Activated naive CD4-positive, alpha-beta T cell treated with Interleukin-2 at 50 U/mL for 16 hours (primary cell): ENCODE measurements at places on chromosomes 1 and 21.

DNA sequence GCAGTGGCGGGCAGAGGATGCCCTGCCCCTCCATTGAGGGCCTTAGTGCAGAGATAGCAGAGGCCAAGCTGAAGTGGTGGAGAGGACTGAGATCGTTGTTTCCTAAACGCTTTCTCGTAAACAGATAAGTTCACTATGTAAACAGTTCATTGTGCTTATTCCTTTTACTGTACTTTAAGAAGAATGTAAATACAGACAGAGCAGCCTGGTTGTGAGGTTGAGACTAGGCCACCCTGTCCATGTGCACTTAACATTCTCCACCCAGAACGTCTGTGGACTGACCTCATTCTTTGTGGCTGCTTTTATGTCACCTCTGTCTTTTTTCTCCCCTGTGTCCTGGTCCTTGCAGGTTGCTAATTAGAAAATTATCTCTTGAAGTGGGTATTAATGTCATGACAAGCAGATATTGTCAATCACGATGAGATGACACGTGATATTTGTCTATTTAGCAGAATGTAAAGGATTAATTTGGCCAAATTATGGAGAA is 8.5 kb downstream of the CENPS start:
- no peak for DNase-seq

DNA sequence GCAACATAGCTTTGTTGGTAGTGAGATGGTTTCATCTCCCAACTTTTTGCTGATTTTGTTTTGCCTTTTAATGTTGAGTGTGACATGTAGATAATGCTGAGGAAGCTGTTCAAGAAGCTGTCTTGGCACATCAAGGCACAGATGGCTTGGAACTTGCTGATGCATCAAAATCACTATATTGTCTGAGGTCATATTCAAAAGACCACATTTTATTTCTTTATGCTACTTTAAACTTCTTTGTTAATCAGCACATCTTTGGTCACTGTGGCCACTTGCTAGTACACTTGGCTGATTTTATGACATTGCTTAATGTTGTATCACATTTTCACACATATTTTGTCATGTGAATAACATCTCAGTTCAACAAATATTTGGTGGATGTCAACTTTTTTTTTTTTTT is 87.1 kb upstream of the BCL10 start:
- DNase-seq: no peak

DNA sequence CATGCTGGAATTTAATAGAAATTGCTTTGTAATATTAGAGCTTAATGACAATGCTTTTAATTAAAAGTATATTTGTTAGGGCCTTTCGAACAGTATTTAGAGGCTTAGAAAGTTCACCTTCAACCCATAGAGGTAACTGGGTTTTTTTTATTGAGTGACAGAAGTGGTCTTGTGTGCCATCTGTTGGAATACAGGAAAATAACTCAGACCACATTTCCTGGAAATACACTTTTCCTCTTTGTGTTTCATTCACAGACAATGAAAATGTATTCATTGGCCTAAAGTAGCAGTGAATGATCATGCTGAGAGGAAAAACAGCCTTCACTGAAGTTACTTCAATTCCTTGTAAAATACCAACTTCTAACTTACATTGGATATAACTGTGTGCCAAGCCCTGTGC is 83.6 kb upstream of the L1TD1 start:
- DNase-seq: no peak

DNA sequence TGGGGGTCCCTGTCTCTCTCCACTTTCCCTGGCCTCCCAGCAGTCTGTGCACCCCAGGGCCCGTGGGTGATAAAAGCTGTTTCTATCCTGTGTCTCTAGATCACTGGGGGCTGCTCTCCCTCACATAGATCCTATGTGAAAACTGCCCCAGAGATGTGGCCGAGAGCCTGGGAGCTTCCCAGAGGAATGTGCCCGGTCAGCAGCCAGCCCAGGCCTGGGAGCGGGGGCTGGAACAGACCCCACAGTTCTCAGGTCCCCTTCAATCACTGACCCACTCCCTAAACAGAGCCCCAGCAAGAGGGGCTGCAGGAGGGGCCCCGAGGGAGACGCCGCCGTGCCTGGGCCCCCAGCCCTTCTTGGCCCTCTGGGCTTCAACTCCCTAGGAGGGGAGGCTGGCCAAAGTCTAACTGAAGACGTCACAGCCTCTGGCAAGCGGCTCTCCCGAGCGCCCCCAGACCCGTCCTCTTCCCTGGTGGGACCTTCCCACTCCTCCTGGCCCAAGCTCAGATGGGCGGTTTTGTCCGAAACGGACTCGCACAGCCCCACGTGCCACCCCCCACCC is 403 bp downstream of the MXRA8 start:
- no peak for DNase-seq

DNA sequence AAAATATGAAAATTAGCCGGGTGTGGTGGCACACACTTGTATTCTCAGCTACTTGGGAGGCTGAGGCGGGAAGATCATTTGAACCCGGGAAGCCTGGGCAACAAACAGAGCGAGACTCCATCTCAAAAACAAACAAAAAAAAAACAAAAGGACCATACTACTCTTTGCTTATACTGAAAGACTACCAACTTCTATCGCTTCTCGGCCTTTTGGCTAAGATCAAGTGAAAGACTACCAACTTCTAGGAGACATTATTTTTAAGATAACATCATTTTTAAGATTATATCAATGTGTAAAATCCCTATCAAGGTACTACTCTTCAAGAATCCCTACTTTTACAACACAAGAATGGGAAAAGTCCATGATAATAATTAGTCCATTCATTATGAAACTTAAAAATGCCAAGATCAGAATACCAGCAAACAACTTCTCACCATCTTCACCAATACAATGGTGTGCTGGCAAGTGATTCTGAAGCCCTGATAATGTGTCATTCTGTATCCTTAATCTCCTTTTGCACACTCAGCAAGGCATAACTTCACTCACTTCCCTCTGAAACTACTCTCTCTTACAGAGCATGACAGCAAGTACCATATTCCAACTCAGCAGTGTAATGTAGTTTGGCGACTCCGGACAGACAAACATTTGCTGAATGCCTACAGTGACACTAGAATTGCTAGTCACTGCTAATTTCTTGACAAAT is 1.7 kb downstream of the PTP4A2 start:
- no peak for DNase-seq

DNA sequence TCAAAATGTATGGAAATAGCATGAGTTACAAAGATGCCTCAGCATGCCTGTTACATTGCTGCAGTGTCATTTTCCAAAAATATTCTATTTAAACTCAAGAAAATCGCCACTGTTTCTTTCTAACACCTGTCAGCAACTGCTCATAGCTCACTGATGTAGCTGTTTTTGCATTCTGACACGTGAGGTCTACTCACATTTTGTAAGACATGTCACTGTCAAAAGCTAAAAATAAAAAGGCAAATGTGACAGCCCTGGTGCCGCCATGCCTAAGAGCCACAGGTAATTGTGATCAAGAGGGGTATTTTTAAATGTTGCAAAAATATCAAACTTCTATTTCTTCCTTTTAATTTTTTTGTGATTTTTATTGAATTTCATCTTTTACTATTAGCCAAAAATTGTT is 556.2 kb upstream of the TMPRSS15 start:
- DNase-seq: no peak

- DNase-seq: no peak
These were observed 294.9 kb upstream of the DEPDC1 start for GRCh38 chr1:68791800-68792199.

GRCh38 chr1:87880098-87880760 is 551.5 kb downstream of the LMO4 start:
- no peak for DNase-seq

- DNase-seq: no peak
These were observed 4.8 kb downstream of the SLC27A3 start for GRCh38 chr1:153779781-153780541.

DNA sequence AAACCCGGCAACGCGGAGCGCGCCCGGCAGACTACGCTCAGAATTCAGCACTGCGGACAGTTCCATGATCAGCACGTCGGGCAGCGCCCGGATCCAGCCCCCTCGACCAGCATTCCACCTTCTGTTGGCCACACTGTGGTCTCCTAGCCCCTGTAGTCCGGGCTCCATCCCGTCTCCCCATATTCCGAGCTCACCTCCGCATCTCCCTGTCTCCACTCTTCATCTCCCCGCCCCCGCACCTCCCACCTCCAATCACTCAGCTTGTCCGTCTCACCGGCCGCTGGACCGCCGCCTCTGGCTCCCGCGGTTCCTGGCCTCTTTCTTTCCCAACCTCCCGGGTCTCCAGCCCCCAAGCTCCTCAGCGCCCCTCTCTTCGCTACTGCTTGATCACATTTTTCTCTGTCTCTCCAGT is 500 bp downstream of the EPHA10 start:
- peak; percentile 40 for DNase-seq

DNA sequence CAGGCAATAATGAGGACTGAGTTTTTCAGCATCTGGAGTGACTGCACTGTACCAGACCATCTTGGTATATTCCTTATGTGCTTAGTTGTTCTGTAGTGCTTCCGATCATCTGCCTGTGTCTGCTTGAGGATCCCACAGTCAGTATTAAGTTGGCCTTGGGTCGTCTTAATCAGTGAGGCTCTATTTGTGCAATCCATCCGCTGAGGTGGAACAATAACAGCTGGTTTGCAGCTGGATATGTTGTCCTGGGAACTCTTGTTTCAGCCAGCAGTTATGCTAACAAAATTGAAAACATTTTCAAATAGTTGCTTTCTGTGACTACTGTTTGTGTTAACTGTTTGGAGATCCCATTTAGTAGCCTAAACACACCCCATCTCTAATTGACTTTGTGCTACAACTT is 73.7 kb downstream of the LAMC1 start:
- DNase-seq: no peak

DNA sequence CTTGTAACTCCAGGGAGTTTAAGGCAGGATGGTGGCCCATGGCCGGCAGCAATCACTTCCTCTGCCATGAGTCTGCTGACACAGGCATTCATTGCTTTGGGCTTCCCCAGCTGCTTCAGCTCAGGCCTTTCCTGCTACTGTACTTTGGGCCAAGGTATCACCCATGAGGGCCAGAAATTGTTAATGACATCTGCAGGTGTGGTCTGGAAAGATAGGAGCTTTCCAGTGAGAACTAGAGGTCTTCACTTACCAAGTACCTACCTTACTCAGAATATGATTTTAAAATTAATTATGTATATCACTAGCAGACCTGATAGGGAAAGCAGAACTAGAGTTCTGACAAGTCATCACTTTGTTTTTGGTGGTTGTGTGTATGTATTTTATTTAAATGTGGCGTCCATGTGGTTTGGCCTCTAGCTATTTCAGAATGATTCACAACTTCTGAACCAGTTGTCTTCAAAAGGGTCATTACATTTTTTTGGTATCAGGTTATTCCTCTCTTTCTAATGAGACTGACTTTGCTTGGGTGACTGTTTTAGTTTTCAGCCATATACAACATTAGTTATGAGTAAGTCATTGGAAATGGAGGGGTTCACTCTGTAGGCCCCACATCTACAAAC is 2.7 kb downstream of the RGL1 start:
- no peak for DNase-seq

DNA sequence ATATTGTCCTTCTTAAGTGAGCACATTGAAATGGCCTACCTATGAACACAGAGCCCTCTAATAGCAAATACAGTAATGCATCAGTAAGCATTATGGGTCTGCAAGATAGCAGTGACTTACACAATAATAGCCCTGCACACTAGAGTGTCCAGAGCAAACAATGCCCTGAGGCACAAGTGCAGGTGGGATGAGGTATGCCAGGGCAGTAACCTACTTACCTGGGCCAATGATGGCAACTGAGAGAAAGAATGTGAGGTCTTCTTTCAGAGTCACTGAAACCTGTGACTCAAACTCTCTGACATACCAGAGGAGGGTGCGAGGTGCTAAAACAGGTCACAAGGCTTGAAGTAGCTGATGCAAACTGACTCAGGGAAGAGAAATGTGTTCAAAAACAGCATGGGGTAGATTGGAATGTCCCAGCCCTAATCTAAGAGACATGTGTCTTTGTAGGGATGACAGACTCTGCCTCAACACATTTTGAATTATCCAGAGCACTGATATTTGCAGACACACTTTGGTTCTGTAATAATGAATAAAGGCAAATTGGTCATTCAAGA is 168.5 kb upstream of the RUNX1 start:
- peak; percentile 21 for DNase-seq

GRCh38 chr1:201789245-201789644 is 39.7 kb upstream of the IPO9 start:
- no peak for DNase-seq

- DNase-seq: no peak
These were observed 37.7 kb downstream of the ODR4 start for GRCh38 chr1:186413319-186413718.

GRCh38 chr1:192376374-192376773 is 59.6 kb downstream of the RGS21 start:
- no peak for DNase-seq

- no peak for DNase-seq
These were observed 2.2 kb downstream of the LMO4 start for GRCh38 chr1:87330885-87331364.

GRCh38 chr1:15323351-15323988 is 76.4 kb downstream of the FHAD1 start:
- DNase-seq: peak; percentile 75

DNA sequence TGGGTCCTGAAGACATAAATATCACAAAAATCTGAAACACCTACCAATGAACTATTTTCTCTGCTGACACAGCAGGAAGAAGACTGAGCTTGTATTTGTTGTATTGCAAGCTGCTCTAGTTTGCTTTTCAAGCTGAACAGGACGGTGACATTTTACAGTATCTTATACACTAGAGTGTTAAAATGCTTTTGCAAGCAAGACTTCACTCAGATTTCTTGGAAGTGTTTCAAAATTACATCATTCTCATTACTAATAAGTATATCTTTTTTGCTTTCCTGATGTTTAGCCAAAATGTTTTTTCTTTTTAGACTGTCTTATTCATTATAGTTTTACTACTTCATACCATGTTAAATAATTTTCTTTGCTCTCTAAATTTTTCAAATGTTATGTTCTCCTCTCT is 427.1 kb upstream of the CXADR start:
- DNase-seq: no peak

DNA sequence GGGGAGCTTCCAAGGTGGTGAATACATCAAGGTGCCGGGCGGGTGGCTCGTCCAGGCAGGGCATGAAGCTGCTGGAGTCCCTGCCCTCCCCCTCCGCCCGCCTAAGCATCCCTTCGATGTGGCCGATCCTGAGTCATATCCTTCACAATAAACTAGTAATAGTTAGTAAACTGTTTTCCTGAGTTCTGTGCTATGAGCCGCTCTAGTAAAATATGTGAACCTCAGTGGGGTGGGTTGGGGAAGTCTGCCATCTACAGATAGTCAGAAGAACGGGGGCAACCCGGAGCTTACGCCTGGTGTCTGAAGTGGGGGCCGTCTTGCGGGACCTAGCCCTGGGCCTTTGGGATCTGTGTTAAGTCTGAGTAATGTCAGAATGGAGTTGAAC is 21.6 kb downstream of the C2CD2 start:
- DNase-seq: no peak
